K562 (cell line): ENCODE measurements at places on chromosomes 2 and 18.
A peak's percentile ranks its signal among the peaks of the same experiment; 100 is the strongest.

GRCh38 chr2:157986761-157987160, 110.6 kb upstream of the ACVR1 start:
- no peak for DNase-seq

DNA sequence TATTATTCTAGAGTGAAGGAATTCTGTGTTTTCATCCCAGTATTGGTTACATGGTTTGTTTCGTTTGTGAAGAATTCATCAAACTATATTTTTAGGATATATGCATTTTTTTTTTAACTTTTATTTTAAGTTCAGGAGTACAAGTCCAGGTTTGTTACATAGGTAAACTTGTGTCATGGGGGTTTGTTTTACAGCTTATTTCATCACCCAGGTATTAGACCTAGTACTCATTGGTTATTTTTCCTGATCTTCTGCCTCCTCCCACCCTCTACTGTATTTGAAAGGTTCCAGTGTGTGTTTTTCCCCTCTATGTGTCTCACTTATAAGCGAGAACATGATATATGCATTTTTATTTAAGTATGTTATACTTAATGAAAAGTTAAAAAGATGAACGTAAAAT, 47.6 kb downstream of the SCN9A start:
- no peak for DNase-seq

DNA sequence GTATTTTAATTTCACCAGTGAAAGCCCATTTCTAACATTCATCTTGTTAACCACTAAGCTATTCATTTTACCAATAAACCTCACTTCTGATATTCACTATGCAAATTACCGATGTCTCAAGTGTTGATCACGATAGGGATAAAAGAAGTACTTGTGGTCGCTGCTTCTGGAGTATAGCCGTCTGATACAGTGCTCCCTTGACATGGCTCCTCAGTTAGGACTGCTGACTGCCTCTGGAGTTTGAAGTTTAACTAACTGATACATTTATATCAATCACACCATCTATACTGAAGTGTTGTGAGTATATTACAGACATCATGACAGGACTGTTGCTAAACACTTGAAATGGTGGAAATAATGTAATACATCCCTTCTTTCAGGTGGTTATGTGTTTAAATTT, 95.6 kb downstream of the EHBP1 start:
- DNase-seq = no peak

GRCh38 chr2:15189216-15189615, 371.9 kb downstream of the NBAS start:
- no peak for DNase-seq

GRCh38 chr2:27884601-27885000, 5.6 kb downstream of the RBKS start:
- DNase-seq = no peak

DNA sequence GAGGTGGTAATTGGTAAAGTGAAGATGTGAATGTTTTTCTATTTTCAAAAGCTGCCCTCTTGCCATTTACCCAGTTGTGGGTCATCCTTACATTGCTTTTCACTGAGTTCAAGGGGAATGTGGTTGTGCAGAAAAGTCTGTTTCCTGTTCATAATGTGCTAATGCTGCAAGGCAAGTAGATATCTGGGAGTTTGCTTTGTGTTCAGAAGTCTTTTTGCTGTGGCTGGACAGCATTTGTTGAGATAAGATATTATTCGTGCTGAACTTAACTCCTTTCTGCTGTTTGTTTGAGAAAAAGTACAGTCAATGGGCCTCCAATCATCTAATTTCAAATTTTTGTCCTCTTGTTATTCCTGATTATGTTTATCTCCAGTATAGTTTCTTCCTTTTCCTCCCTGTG, 263.2 kb downstream of the LTBP1 start:
- peak; percentile 24 for DNase-seq

GRCh38 chr18:75037689-75037955, 171.3 kb downstream of the PTGR3 start:
- no peak for DNase-seq

GRCh38 chr2:11858883-11859282, 112.5 kb downstream of the LPIN1 start:
- peak; percentile 28 for DNase-seq

DNA sequence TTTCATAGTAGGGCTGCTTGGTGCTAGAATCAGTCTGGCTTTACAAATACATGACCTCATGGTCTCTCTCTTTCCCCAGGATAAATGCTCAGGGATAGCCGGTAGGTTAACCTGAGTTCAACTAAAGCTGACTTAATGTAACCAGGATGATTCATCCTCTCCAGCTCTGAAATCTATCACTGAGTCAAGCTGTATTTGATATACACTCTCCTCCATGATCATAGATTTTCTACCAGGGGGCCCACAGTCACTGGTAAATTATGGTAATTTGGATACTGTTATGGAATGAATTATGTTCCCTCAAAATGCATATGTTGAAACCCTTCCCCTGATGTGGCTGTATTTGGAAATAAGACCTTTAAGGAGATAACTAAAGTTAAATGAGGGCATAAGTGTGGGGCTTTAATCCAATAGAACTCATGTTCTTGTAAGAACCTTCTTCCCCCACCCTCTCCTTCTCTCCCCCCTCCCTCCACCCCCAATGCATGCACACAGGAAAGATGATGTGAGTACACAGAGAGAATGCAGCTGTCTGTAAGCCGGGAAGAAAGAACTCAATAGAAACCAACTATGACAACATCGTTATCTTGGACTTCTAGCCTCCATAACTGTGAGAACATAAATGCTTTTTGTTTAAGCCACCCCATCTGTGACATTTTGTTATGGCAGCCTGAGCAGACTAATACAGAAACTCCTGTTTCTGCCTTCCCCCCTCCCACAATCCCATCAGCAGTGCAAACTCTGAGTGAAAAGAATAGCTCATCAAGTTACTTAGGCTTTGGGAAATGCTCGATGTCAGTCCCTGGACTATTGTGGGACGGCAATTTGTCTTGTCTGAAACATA, 134.9 kb upstream of the KYNU start:
- DNase-seq = no peak
